Stimulated activated CD4-positive, alpha-beta T cell treated with anti-CD3 and anti-CD28 coated beads, Interleukin-4, amount 100 ng/mL, for 48 hours (primary cell): ENCODE measurements at places on chromosomes 6 and 20.

DNA sequence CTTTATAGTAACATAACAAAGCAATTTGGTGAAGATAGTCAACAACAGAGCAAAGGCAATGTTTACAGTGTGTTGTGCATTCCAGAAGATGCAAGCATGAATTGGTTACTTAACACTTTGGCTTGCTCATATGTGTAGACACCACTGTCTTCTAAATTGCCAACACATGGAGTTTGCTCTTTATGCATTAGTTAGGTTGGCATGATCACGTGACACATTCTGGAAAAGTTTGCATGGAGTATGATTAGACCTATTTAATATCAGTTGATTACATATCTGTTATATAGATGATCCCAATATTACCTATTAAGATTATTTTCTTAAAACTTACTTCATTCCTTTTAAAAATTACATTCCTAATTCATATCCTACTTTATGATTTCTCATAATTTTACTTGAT lies 197.6 kb downstream of the RIMS1 start:
- no peak for DNase-seq

DNA sequence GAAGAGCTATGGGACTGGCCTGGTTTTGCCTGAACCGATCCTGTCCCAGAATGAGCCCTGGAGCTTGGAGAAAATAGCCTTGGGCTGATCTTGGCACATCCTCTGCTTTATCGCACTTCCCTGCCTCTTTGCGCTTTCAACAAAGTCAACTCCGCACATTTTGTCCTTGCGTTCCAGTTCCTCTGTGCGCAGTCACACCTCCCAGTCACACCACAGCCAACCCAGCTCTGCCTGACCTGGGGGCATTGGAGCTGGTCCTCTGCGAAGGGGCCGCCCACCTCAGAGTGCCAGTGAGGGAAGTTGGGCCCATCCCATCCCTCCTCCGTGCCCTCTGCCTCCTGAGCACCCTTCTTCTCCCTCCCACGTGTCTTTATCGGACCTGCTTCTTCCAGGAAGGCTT lies 16.9 kb upstream of the UQCC2 start:
- no peak for DNase-seq

GRCh38 chr20:32681175-32682084 lies 7.7 kb upstream of the C20orf203 start:
- no peak for DNase-seq

- no peak for DNase-seq
Observed at GRCh38 chr6:27478141-27478705, 5.3 kb upstream of the ZNF184 start.

DNA sequence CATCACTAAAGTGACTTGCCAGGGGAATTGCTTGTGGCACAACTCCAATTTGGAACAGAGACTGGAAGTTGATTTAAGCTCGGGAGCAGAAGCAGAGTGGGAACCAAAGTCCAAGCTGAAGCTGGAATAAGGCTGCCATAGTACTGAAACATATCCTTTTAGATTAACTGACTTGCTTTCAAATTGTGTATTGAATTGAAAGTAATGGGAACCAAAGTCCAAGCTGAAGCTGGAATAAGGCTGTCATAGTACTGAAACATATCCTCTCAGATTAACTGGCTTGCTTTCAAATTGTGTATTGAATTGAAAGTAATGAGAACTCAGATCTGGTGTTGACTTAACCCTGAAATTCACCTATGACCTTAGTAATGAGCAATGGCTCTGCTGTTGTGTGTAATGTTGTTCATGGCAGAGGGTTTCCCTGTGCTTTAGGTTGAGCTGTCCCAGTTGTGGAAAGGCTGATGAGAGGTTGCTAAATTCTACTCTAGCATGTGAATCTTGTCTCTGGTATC lies 40.2 kb downstream of the CENPW start:
- DNase-seq = no peak

GRCh38 chr6:34340906-34341480 lies 51.5 kb downstream of the NUDT3 start:
- DNase-seq = no peak

DNA sequence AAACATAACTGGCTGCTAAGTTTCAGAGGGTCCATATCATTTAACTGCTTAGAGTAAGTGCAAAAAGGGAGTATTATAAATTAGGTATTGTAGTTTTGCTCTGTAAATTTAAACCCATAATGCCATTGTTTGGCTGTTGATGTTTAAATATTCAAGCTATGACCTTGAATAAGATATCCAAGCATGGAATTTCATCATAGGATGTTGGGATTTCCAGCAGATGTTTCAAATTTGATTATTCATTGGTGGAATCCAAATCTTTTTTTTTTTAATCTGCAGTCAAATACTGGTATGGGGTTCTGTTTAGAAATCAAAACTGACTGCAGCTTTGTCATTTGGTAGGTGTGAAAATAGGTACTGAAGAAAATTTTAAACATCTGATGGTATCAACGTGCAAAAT lies 161.0 kb downstream of the KHDC1L start:
- DNase-seq = no peak

DNA sequence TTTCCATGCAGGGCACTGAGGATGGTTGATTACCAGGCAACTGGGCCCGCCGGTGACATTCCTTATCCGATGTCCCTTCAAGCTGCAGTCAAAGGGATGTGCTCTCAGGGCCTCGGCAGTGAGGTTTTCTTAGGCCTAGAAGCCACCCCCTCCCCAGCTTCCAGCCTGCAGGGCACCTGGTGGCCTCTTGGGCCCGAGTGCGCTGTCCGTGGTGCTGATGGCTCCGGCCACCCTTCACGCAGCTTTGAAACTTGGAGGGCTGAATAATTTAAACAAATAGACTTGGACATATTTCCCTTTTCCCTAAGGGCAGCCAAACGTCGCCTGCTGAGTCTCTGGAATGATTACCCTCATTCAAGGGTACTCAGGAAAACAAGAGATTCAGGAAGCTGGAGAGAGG lies 8.9 kb upstream of the MLN start:
- peak; percentile 35 for DNase-seq

GRCh38 chr6:14023855-14024254 lies 93.7 kb upstream of the CD83 start:
- DNase-seq = no peak

DNA sequence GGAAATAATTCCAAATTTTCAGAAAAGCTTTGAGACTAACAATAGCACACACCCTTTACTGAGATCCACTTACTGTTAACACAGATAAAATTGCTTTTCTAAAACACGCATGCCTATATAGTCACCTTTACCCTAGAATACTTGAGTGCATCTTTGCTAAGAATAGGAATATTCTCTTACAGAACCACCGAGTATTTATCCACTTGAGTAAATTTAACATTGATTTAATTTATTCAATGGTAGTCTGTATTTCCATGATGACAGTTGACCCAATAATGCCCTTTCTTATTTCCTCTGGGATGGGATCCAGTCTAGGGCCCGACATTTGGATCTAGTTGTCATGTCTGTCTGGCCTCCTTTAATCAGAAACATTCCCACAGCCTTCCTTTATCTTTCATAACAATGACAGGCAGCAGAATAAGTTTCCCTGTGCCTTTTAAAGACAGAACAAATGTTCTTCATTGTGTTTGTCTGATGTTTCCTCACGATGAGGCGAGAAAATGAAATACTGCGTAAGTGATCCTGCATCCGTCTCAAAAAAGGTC lies 56.6 kb upstream of the ERVFRD-1 start:
- no peak for DNase-seq

- no peak for DNase-seq
Observed at GRCh38 chr6:467111-467510, 75.6 kb downstream of the IRF4 start.

GRCh38 chr20:25237610-25238318 lies 10.1 kb upstream of the PYGB start:
- peak; percentile 57 for DNase-seq

GRCh38 chr20:23753589-23753988 lies 2.9 kb upstream of the CST1 start:
- DNase-seq = no peak

DNA sequence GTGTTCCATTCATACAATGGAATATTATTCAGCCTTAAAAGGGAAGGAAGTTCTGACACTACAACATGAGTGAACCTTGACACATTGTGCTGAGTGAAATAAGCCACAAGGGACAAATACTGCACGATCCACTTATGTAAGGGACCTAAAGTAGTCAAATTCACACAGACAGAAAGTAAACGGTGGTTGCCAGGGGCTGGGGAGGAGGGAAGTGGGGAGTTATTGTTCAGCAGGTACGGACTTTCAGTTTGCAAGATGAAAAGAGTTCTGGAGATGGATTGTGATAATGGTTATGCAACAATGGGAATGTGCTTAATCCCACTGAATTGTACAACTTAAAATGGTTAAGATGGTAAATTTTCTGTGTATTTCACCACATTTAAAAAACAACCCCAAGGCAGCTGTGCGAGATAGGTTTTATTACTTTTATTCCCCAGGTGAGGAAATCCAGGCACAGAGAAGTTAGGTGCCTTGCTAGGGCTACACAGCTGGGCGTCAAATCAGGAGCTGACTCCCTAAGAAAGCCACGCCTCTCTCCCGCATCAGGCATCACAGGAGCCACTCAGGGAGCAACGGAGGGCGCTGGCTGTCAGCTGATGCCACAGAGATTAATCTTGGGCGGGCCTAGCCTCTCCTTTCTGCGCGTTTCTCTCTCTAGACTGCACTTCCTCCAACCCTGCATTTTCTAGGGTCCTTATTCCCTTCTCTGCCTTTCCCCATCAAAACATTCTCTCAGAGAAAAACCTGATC lies 9.3 kb upstream of the TRAF3IP2 start:
- no peak for DNase-seq

- no peak for DNase-seq
Observed at GRCh38 chr6:113047148-113047547, 700.0 kb downstream of the RFPL4B start.

GRCh38 chr6:39684790-39685488 lies 40.3 kb downstream of the KIF6 start:
- DNase-seq = no peak

DNA sequence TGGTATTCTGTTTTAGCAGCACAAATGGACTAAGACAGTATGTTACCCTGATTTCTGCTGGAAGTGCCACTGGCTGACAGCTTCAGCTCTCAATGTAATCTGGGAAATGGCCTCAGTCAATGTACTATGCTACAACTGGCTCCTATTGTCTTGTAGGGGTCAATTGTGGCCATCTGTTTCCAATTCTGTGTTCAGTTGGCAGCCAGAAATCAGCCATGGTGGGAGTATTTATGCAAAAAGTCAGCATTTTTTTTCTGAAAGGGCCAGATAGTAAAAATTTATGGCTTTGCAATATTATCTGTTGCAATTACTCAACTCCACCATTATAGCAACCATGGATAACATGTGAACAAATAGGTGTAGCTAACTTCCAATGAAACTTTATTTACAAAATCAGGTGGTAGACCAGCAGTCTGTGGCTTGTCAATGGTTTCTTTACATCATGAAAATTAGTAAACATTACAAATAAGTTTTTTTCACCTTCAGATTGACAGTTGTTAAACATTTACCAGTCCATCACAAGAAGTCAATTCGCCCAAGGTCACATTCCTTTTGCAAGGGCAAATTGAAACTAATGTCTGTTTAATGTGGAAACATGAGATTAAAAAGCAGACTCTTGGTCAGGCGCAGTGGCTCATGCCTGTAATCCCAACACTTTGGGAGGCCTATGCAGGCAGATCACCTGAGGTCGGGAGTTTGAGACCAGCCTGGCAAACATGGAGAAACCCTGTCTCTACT lies 58.3 kb upstream of the TSHZ2 start:
- DNase-seq = no peak

DNA sequence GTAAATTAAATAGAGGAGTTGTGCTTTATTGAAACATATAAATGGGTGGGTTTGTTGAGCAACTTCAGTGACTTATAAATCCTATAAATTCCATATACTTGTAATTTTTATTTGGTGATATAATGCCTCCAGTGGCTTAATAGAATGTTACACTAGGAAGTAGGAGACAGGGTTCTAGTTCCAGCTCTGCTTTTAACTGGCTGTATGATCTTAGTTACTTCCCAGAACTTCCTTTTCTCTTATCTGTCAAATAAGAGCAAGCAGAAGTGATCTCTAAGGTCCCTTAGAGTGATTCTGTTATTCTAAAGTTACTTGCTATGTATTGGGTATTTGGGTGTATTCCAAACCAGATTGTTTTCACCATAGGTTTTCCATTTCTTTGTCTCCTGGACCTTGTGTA lies 10.2 kb downstream of the ZSCAN23 start:
- no peak for DNase-seq

DNA sequence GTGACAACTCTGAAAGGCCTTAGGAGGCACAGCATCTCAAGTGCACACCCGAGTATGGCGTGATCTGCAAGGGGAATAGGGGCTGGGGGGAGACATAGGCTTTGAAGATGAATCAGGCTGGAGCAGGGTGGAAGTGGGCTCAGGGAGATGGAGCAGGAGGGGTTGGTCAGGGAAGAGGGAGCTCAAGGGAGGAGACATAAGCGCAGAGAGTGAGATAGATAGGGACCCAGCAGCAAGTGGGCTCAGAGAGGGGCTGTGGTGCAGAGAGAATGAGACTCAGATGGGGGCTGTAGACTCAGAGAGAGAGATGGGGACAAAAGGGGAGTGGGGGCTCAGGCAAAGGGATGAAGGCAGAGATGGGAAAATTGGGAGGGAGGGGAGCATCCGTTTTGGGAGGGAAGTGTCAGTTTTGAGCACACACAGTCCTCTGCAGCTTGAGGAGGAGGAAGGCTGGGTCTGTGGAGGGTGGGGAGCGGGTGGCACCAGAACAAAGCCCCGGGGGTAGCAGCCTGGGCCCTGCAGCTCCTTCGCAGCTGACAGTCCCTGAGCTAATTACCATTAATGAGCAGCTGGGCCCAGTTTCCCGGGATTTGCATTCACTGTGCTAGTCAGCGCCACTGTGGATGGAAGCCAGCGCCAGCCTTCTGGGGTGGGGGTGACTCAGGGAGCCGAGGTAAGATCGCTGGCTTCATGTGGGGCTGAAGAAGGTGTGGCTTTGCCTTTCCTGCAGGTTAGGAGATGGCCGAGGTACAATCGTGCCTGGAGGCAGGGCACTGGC lies 18.7 kb downstream of the SRXN1 start:
- DNase-seq = no peak

GRCh38 chr6:101662111-101662897 lies 268.8 kb downstream of the GRIK2 start:
- no peak for DNase-seq

DNA sequence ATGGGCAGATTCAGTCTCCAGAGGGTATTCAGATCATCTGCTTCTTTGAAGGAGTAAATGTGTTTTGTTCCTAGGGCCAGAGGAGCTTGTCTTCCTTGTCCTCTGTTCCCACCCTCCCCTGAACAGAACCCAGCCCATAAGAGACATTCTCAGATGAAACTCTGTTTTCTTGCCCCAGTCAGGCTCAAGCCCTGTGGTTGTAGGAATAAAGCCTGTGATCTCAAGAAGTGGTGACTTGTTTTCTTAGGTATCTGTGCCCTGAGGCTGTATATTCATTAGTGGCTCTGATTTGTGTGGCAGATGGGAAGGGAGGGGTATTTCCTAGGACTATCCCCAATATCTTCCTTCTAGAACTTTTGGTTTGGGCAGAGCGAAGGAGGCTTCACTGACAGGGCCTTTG lies 27.9 kb downstream of the GSS start:
- no peak for DNase-seq

- no peak for DNase-seq
Observed at GRCh38 chr6:107101686-107102413, 13.5 kb downstream of the BEND3 start.
